Heart right ventricle (tissue), 16 donors: ENCODE measurements at places on chromosomes 7 and 10. TPM values are rescaled to one million over a fixed set of nuclear protein-coding genes. Genes with fewer than 3 reads are reported as not detected.

Gene AKR1C4
- not detected for total RNA-seq

Gene OR9A2
- not detected for total RNA-seq

Gene CYP2E1
- total RNA-seq = 1.3 TPM

Gene GPC2
- 0.25 TPM for total RNA-seq

Gene ANKRD22
- total RNA-seq = not detected

Gene PRSS37
- total RNA-seq = not detected

Gene NEUROG3
- total RNA-seq = not detected

Gene UTF1
- total RNA-seq = not detected

Gene ITGB8
- 3.8 TPM for total RNA-seq

Gene TAC1
- total RNA-seq = not detected

Gene AMPH
- 3.3 TPM for total RNA-seq

Gene TMEM139
- total RNA-seq = 7.1 TPM

Gene CRHR2
- 0.37 TPM for total RNA-seq

Gene BAG3
- total RNA-seq = 146 TPM

Gene SHH
- not detected for total RNA-seq

Gene ASZ1
- not detected for total RNA-seq

Gene SYT15B
- 0.83 TPM for total RNA-seq

Gene TBC1D12
- 5.2 TPM for total RNA-seq

Gene VGF
- not detected for total RNA-seq

Gene TMEM176A
- total RNA-seq = 26.2 TPM

Gene TRAPPC14
- 6.0 TPM for total RNA-seq

Gene RPA3
- total RNA-seq = 18.1 TPM

Gene STK32C
- total RNA-seq = 7.7 TPM

Gene CYP3A4
- not detected for total RNA-seq

Gene SPAM1
- not detected for total RNA-seq

Gene COL28A1
- total RNA-seq = 3.0 TPM

Gene SLC26A4
- 0.15 TPM for total RNA-seq
